ENCODE measurements at places on chromosomes 16 and 17. TPM values are rescaled to one million over a fixed set of nuclear protein-coding genes. Genes with fewer than 3 reads are reported as not detected.

DNA sequence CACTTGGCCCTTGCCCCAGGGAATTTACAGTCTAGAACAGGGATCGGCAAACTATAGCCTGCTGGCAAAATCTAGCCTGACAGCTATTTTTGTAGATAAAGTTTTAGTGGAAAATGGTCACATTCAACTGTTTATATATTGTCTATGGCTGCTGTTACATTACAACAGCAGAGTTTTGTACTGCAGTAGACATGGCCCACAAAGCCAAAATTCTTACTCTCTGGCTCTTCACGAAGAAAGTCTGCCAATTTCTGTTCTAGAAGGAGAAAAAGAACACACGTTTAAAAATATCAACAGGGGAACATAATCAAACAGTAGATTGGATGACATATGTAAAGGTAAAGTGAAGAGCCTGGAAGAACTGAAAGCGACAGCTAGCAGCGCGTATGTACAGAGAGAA, 33.2 kb upstream of the CCDC182 start:
- no peak for DNase-seq

GRCh38 chr16:1119766-1120576, 23.9 kb upstream of the C1QTNF8 start:
- no peak for DNase-seq

DNA sequence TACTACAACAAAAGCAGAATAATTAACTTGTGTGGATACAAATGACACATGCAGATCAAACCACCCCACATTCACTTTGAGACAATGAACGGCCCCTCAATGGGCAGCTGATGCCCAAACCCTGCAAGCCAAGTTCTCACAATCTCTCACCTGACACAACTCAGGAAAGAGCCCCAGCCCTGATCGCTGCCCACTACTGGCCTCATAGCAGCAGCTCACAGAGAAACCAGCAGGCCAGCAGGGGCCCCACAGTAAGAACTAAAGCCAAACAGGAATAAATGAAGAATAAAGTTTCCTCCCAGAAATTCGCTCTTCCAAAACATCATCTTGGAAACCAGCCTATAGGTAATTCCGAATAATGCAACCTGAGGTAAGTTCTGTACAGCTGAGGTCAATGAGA, 7.7 kb downstream of the AKTIP start:
- no peak for DNase-seq

The SRCIN1 gene
- total RNA-seq = 2.3 TPM

GRCh38 chr16:71726476-71727315, 2.2 kb upstream of the PHLPP2 start:
- no peak for DNase-seq

GRCh38 chr17:73942703-73943415, 260.6 kb upstream of the RPL38 start:
- DNase-seq = no peak

DNA sequence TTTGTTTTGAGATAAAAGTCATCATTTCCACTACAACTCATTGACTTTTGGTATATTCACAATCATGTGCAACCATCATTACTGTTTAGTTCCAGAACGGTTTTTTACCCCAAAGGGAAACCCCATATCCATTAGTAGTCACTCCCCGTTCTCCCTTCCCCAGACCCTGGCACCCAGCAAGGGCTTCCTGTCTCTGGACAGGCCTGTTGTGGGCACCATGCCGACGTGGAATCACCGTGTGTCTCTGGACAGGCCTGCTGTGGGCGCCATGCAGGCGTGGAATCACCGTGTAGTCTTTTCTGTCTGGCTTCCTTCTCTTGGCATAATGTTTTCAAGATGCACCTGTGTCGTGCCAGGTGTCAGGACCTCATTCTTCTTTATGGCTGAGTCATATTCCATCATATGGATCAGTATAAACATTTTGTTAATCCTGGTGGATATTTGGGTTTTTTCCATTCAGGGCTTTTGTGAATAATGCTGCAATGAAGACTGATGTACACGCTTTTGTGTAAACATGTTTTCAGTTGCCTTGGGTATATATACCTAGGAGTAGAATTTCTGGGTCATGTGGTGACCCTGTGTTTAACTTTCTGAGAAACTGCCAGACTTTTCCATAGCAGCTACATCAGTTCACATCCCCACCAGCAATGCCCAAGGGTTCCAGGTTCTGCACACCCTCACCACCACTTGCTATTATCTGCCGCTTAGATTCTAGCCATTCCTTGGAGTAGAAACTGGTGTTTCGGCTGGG, 19.1 kb downstream of the ENDOV start:
- peak; percentile 15 for DNase-seq

DNA sequence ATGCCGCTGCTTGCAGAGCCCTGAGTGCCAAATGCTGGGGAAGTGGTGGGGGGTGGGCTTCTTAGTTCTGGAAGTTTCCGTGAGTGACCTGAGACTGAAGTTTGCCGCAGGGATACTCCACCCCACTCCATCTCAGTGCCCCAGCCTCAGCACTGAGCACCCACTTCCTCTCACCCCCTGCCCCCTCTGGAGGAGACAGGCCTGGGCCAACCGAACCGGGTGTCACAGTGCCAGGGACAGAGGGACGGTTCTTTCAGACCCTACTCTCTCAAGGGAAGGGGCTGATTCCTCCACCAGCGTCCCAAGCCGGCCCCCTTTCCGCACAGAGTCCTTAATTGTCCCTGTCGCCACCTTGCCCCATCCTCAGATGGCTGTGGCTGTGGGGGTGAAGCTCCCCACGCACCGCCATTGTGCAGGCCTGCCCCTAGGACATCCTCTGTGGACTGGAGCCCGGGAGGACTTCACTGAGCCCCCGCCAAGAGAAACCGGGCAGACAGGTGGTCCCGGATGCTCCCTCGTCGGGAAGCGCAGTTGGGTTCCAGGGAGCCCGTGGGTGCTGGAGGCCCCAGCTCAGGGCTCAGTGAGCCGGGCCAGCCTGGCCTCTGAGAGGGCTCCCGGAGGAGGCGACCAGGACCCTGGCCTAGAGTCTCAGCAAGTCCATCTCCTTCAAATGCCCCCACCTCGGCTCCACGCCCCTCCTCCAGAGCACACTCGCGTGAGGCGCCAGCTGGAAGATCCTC, 1.6 kb upstream of the KREMEN2 start:
- no peak for DNase-seq

Data from Right ventricle myocardium superior (tissue), 1 donor.